AG04450 (cell line): ENCODE measurements at places on chromosomes 2 and 18. TPM values are rescaled to one million over a fixed set of nuclear protein-coding genes. Genes with fewer than 3 reads are reported as not detected.

The COL3A1 gene
- 1,314 and 1,396 TPM in 2 replicates for polyA plus RNA-seq

The PLGLB2 gene
- polyA plus RNA-seq = 2.9 and 4.5 TPM in 2 replicates

The C1D gene
- polyA plus RNA-seq = 22.2 and 45.7 TPM in 2 replicates

The RESP18 gene
- not detected in 2 replicates for polyA plus RNA-seq

DNA sequence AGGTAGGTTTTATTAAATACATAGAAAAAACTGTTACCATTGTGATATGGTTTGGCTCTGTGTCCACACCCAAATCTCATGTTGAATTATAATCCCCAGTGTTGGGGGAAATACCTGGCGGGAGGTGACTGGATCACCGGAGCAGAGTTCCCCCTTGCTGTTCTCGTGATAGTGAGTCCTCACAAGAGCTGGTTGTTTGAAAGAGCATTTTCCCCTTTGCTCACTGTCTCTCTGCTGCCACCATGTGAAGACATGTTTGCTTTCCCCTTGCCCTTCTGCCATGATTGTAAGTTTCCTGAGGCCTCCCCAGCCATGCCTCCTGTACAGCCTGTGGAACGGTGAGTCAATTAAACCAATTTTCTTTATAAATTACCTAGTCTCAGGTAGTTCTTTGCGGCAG is 352.7 kb upstream of the SLC39A10 start:
- no peak for DNase-seq

GRCh38 chr2:239677453-239678185 is 276.8 kb upstream of the HDAC4 start:
- DNase-seq = no peak

- DNase-seq = no peak
Observed at GRCh38 chr2:45391866-45392265, 219.2 kb downstream of the SRBD1 start.

DNA sequence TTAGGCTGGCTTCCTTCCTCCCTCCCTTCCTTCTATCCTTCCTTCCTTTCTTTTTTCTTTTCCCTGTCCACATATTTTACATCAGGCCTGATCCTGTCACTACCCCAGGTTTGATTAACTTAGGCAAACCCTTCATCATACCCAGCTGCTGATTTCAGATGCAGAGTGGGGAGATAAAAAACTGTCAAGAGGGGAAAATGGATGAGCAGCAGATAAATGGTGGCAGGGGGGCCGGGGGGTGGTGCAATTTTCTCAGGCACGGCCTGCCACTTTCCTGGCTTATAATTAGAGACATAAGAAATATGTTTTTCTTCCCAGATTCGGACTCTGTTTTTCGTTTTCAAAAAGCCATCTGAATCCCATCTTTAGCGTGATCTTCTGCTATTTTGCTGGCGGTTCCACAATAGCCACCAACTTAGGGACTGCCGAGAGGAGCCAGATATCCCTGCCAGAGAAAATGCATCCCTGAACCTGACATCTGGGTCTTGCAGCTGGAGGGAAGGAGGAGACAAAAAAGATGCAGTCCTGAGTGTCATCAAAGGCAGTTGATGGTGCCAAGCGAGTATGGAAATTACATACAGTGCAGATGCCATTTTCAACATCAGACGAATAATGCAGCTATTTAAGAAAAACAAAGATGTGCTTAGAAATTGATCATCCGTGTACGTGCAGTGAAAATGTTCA is 49.9 kb downstream of the CXCR4 start:
- no peak for DNase-seq

GRCh38 chr18:48345596-48345995 is 63.6 kb downstream of the ZBTB7C start:
- DNase-seq = no peak

DNA sequence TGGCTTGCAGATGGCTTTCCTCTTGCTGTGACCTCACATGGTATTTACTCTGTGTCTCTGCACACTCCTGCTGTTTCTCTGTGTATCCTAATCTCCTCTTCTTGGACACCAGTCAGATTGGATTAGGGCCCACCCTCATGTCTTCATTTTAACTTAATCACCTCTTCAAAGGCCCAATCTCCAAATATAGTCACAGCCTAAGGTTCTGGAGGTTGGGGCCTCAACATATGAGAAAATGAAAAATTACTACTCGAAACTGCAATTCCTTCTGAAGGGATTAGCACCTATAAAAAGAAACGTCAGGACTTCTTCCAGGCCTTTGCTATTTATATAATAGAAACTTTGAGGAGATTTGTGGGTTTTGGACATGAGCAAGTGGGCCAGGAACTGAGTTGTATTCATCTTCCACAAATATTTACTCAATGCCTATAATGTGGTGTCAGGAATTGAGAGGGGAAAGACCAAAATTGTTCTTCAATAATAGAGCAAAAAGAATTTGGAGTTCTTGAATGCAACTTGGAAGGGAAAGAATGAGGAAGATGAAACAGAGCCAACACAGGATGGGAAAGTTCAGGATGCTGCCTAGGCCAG is 270.0 kb upstream of the FN1 start:
- no peak for DNase-seq

GRCh38 chr2:174121175-174121574 is 127.2 kb downstream of the OLA1 start:
- no peak for DNase-seq

GRCh38 chr2:168090366-168091135 is 156.8 kb downstream of the STK39 start:
- DNase-seq = no peak

DNA sequence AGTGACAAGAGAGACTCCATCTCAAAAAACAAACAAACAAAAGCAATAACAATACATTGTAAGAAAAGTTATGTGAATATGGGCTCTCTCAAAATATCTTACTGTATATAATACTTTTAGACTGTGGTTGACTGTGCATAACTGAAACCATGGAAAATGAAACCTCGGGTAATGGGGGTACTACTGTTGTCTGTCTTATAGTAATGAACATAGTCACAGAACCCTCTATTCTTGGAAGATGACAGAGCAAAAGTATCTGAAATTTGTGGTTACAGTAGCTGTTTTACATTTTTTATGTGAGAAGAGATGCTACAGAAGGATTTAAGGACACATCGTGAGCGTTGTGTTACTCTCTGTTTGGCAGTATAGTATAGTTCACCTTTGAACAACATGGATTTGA is 60.5 kb downstream of the MAP4K4 start:
- no peak for DNase-seq

GRCh38 chr2:27890924-27891672 is 569 bp downstream of the BABAM2 start:
- DNase-seq = no peak
